Stimulated activated CD8-positive, alpha-beta memory T cell treated with anti-CD3 and anti-CD28 coated beads, Interleukin-7, amount 100 ng/mL, for 1 hour (primary cell): ENCODE measurements at places on chromosomes 2 and 18.

DNA sequence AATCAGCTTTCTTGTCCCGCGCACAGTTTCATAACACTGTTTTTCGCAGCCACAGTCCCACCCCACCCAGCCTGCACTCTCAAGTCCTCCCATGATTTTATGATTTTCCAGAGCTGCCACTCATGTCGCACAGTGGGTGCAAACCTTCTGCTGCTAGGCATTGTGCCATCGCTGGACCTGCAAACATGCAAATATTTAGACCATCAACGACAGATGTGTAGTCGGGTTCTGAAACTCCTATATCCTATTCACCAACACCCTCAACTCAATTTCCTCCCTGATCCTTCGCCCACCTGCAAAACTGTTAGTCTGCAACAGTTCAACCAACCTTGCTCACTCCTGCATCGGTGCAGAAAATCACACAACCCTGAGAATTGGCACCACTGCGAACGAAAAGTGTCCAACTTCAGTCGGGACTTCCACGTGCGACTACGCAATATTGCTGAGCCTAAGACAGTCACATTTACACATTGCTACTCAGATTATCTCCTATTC lies 871 bp upstream of the ALS2 start:
- no peak for DNase-seq

- no peak for DNase-seq
These were observed 250.1 kb upstream of the VRK2 start for GRCh38 chr2:57796527-57796926.

GRCh38 chr2:38997781-38998180 lies 108.1 kb downstream of the ARHGEF33 start:
- DNase-seq, result no peak

DNA sequence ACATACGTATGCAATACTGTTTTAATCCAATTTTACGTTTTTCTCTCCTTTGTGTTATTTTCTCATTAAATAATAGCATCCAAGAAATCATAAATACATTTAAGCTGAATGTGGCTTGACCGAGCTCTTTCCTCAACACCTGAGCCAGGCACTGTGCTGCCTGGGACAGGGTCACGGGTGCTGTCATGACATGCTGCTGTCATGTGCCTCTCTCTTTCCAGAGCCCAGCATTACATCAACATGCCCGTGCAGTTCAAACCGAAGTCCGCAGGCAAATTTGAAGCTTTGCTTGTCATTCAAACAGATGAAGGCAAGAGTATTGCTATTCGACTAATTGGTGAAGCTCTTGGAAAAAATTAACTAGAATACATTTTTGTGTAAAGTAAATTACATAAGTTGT lies 94.1 kb upstream of the LDLRAD4 start:
- DNase-seq, result no peak

DNA sequence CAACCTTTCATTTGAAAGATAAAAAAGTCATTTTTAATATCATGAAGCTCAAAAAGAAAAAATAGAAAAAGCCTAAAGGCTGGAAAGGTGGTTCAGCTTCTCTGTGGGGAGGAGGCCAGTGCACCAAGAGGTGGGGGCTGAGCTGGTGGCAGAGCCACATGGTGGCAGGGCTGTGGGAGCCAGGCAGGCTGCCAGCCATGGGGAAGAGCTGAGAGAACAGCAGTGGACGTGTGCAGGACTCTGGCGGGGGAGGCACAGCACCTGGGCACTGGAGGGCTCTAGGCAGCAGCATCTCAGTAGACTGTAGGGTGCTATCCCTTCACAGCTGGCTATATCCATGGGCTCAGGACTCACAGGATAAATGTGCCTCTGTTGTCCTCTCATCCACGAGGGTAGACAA lies 47.8 kb downstream of the STK25 start:
- no peak for DNase-seq

- DNase-seq, result no peak
These were observed 52.7 kb upstream of the NPAS2 start for GRCh38 chr2:100767224-100767653.

DNA sequence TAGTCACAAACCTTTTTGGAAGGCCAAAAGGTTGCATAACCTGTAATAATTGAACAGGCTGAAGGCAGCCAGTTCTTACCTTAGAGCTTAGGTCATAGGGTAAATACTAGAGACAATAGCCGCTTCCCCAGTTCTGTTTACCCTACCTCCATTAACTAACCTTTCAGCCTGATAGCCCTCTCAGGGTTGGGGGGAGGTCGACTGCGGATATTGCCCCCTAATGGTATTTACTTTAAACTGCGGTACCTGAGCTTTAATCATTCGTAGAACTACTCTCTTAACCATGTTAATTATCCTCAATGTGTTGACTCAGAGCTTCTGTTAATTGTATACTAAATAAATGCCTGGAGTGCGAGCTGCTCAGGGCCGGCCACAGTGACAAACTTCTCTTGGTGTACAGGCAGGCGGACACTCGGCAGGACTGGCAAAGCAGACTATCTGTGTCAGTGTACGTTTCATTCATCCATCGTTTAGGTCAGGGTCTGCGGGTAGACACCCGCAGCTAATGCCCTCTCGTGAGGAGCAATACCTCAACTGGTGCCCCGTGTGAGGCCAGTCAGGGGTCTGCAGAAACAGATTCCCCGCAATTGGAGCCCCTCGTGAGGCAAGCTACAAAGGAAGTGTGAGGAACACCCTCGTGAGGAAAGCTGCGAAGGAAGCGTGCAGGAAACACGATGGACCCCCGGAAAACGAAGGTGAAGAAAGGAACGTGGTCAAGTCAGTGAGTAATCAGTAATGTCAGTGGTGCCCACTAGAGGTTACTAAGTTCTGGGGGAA lies 115.3 kb upstream of the SCN7A start:
- no peak for DNase-seq

DNA sequence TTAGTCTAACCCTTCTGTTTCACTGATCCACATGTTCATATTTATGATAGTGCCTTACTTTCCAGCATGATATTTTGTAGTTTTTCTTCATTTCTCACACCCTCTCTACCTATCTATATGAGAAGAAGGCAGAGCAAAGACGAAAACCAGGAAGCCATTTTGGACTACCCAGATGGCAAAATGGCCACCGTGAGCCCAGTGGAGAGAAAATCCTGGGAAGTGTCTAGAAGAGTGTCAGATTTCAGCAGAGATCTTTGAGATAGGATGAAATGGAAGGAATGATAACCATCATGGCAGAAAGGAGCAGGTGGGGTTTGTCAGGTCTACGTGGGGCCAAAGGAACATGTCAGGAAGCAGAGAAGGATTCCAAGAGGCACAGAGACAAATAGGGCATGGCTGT lies 84.0 kb upstream of the MYCN start:
- DNase-seq, result no peak

DNA sequence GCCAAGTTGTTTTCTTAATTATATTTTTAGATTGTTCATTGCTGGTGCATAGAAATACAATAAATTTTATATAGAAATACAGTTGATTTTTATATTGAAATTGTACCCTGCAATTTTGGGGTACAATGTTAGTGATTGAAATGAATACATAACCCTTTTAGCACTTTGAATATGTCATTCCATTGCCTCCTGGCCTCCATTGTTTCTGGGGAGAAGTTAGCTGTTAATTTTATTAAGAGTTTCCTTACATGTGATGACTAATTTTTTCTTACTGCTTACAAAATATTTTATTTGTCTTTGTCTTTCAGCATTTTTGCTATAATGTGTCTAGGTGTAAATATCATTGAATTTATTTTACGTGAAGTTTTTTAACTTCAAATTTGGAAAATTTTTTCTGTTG lies 176.5 kb upstream of the DCC start:
- DNase-seq, result no peak

DNA sequence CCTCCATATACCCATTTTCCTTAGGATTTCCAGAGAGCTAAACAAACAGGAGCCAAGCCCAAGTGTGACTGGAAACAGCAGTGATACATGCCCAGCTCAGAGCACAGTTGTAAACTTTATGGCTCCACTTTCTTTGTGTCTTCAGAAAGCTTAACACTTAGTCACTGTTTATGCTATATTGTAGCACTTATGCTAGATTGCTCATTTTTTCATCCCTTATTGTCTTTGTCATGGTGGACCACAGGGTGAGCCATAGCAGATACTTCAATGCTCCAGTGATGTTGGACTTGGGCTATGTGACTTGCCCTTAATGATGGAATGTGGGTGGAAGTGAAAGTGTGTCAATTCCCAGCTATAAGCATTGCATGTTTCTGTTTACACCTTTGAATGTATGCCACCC lies 401.6 kb downstream of the METTL4 start:
- DNase-seq, result no peak

DNA sequence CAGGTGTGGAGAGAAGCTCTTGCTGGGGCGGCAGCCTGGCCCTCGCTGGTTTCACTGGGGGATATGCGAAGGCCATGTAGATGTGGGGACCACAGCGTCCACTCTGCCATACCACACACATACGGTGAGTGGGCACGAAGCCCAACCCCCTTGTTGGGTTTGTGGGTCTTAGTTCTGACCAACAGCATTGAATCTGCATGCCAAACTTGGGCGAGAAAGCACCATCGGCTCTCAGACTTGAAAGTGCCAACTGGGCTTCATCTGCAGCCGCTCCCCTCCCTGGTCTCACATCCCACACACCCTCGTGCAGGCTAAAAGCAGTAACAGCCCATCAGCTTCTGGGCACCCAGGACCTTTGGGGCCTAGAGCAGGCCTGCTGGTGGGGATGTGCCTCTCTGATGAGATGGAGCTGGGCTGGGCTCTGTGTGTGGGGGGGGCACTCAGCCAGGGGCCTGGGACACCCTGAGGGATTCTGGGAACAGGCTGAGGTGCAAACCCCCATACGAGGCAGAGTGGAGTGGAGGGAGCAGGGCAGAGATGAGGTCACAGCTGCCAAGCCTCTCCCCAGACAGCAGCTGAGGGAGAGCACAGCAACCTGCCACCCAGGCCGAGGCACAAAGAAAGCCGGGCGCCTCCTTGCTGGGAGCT lies 264.4 kb downstream of the TWIST2 start:
- no peak for DNase-seq

DNA sequence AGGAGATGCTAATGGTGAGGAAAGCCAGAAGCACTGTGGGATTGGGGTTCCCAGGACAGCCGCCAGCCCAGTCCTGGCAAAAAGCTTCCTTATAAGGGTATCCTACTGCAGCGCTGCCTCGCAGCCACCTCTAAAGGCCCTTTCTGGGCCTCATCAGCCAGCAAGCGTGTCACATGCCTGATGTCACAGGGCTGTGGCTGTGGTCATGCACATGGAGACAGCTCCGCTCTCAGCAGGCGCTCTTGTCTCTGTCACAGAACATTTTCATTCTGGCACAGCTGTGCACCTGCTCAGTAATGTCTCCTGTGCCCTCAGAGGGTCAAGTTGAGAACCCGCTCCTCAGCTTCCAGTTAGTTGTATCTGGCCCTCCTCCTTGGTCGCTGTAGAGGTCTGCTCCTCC lies 17.7 kb upstream of the MAL start:
- no peak for DNase-seq

DNA sequence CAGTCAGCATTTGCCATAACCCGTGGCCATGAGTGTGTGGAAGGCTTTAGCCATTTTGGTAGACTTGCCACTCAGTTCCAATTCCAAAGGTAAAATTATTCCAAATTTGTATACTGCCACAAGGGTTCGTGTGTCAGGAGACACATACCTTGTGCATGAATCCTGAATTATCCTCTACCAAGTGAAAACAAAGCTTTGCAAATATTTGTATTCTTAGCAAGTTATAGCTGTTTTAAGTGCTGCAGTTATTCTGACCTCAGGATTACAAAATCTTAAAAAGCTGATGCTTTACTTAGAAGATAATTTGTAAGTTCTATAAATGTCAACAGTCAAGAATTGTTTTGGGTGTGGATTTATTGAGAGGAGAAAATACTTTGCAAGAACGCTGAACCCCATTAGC lies 100.6 kb downstream of the ANTXR1 start:
- DNase-seq, result no peak

- no peak for DNase-seq
These were observed 7.4 kb upstream of the POLI start for GRCh38 chr18:54261894-54262293.

DNA sequence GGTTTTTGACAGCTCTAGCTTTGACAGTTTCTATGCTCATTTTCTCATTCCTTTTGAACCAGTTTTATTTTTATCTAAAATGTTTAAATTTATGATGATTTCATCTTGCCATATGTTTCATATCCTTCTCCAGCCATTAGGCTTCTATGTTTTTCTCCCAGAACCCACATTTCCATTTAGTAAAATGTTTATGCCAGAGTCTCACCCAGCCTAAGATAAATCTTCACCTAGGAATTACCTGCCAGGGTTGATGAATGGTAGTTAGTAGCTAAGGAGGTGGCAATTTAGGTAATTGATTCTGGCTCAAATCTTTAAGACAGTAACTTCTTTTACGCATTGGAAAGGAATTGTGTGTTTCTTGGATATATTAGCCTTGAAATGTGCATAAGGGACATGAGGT lies 83.6 kb downstream of the PRKRA start:
- no peak for DNase-seq

DNA sequence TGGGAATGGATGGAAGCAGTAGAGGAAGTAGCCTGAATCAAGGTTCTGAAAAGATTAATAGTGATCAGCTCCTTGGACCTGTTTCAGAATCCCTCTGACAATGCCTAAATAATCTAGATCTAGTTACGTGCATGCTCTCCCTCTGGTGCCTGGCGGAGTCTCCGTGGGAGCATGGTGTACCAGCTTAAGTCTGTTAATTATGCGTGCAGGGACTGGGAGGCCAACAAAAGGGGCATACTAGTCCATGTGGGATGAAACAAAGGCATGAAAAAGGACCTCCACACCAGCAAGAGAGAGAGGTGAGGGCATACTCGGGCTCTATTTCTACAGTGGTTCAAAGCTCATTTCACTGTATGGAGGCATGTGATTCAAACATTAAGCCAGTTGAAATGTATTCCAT lies 200.3 kb downstream of the DPP4 start:
- DNase-seq, result no peak

- DNase-seq, result no peak
These were observed 356.9 kb downstream of the TNS1 start for GRCh38 chr2:217645896-217646295.

DNA sequence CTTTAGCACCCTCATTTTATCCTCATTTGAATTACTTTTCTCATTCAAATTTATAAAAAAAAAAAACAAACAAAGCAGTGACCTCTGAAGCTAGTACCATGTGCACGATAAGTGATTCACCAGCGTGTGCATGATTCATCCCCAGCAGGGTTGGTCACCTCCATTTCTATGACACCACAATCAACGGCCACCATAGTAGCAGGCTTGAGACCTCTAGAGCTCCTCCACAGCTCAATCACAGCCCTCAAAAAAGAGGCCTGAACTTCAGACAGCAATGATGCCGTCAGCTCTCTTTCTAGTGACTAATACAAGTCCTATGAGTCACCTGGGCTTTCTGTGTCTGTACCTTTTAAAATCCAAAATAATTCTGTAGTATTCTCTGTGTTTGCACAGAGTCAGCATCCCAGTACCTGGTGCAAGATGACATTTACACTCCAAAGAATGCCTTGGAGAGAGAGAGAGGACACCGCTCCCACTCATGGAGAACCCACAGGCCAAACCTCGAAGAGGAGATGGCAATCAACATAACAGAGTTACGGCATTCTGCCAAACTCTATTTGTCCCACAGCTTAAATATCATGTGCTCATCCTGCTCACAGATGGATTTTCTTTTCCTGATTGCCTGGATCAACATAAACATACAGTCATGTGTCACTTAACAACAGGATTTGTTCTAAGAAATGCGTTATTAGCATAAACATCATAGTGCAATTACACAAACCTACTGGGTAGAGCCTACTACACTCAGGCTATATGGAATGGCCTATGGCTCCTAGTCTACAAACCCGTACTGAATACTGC lies 58.7 kb downstream of the L3MBTL4 start:
- DNase-seq, result no peak

GRCh38 chr18:24075767-24076597 lies 61.4 kb downstream of the TTC39C start:
- peak; percentile 35 for DNase-seq
